ENCODE measurements at places on chromosomes 4 and X.
A peak's percentile ranks its signal among the peaks of the same experiment; 100 is the strongest.

DNA sequence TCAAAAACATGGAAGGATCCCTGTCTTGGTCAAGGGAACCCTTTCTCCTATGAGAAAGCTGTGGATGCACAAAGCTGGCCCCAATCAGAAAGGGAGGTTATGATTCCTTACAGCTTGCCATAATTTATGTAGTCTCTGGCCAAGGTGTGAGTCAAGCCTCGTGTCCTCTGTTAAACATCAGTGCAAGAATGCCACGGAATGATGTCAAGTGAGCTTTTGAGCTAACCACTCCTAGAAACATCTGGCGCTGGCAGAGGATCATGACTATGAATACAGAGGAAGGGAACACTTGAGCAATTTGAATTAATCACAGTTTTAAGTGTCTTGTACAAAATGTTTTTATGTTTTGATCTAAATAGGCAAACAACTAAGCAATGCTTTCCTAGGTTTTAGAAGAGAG is 51.5 kb upstream of the RAP2C start:
- no peak for DNase-seq

- no peak for DNase-seq
These were observed 12.4 kb downstream of the S100G start for GRCh38 chrX:16662402-16662801.

DNA sequence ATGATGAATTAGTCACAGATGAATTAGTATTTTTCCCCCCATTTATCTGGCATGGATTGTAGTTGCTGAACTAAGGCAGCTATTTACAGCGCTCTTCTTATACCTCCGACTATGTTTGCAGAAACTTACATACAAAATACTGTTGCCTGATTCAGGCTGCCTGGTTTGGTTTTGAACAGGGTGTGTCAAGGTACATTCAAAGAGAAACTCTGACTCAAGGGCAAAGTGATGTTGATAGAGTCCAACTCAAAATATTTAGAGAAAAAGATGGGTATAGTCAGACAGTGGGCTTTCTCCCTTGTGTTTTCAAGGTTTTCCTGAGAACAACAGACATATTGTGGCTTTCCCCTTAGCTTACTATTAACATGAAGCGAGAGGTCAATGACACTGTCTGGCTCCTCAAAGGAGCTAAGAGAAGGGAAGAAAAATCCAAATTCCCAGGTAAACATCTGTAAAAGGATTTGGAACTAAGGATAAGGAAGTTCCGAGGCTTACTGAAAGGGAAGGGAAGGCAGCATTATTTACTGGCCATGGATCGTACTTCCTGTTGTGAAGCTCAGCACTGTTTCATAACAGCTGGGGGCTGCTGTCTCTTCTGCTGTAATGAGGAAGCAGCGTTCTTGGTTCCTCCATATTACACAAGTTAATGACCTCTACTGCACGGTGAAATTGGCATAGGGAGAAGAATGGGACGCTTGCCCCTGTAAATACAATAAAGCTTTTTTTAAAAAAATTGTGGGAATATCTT is 30.9 kb downstream of the FAM9C start:
- DNase-seq: no peak

GRCh38 chrX:39261446-39262147 is 460.3 kb downstream of the MID1IP1 start:
- DNase-seq: peak; percentile 9

DNA sequence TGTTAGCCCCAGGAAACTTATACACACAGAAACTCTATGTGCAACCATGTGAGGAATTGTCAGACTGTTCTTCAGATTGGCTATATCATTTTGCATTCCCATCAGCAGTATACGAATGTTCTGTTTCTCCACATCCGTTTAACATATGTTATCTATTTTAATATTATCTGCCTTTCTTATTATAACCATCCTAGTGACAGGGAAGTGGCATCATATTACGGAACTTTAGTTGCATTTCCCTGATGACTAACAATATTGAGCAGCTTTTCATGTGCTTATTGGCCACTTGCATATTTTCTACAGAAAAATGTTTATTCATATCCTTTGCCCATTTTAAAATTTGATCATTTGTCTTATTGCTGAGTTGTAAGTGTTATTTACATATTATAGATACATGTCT is 36.5 kb upstream of the IL15 start:
- DNase-seq: no peak

DNA sequence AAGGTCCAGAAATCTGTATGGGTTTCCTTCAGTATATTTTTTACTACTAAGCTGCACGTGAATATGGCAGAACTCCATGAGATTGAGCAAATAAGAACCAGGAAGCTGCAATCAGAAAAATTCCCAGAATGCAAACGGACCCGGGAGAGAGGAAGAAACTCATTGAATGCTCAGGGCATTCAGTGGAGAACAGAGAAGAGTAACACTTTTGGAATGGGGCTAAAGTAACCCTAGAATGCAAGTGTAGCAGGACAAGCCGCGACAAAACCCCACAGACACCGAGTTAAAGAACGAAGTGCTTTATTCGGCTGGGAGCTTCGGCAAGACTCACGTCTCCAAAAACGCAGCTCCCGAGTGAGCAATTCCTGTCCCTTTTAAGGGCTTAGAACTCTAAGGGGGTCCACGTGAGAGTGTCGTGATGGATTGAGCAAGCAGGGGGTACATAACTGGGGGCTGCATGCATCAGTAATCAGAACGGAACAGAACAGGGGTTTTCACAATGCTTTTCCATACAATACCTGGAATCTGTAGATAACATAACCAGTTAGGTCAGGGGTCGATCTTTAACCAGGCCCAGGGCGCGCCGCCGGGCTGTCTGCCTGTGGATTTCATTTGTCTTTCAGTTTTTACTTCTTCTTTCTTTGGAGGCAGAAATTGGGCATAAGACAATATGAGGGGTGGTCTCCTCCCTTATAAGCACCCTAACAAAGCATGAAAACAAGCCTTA is 56.4 kb downstream of the RAB28 start:
- no peak for DNase-seq

GRCh38 chr4:54384563-54384962 is 155.5 kb downstream of the PDGFRA start:
- DNase-seq: no peak

- no peak for DNase-seq
These were observed 53.2 kb downstream of the TBL1X start for GRCh38 chrX:9518051-9518450.
